Activated gamma-delta T cell treated with anti-CD3 and anti-CD28 coated beads, Interleukin-2, amount 50 U/mL, for 16 hours (primary cell): ENCODE measurements at places on chromosomes 5 and 9.

GRCh38 chr5:116476897-116477537, 97.6 kb downstream of the SEMA6A start:
- no peak for DNase-seq

- no peak for DNase-seq
These were observed 154.9 kb downstream of the KCTD16 start for GRCh38 chr5:144325532-144325931.

- DNase-seq: no peak
These were observed 6.1 kb upstream of the AFAP1L1 start for GRCh38 chr5:149265597-149265996.

DNA sequence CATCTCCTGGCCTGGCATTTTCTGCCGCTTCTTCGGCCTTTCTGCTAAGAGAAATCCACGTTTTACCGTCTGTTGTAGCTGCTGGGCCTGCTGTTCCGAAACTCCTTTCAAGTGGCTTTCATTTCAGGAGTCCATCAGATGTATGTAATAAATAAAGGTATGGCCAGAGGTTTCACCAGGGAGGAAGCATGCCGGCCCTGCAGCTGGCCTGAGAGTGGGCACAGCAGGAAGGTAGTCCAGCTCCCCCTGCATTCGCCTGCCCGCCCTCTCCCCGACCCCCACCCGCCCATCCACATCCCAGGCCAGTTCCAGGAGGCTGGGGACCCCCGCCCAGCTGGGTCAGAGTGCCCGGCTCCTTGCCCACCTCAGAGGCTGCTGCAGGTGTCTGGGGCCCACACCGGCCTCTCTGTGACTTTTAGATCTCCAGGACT, 46.4 kb upstream of the EXOC3 start:
- DNase-seq: no peak
